Forelimb muscle (tissue), 1 donor: ENCODE measurements at places on chromosomes 4 and X. TPM values are rescaled to one million over a fixed set of nuclear protein-coding genes. Genes with fewer than 3 reads are reported as not detected.
A peak's percentile ranks its signal among the peaks of the same experiment; 100 is the strongest.

GRCh38 chrX:144916785-144917184, 330.5 kb upstream of the SPANXN1 start:
- no peak for DNase-seq

- DNase-seq: no peak
These were observed 43.0 kb downstream of the BCOR start for GRCh38 chrX:40054793-40055192.

GRCh38 chrX:10926891-10927290, 184.2 kb upstream of the HCCS start:
- no peak for DNase-seq

DNA sequence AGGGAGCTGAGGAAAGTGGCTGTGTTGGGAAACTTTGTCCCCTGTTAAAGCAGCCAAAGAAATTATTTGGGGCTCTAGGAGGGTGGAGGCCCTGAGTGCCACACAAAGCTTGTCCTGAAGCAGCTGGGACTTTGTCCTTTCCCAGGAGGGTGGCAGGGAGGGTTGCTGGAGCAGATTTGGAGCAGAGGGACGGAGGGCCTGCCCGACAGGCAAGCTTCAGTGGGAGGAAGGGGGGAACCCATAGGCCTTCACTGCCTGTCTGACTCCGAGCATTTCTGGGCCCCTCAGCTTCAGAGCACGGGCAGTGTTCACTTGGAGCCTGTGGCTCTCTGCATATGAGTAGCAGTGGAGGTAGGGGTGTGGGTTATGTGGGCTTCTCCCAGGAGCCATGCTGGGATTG, 7.2 kb upstream of the CNGA2 start:
- DNase-seq: no peak

DNA sequence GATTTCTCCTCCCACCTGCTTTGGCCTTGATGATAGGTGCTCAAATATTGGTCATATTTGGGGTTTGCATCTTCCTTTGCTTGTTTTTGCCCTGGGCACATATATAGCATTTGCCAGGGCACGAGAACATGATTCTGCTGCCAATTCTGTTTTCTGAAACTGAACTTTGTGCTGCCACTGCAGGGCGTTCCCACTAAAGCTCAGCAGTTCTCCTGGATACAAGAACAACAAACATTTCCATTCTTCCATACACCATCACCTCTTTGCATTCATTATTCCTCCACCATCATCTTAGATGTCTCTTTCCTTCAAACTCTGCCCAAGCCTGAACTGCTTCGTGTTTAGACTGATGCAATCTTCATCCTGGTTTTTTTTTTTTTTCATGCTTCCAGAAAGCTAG, 36.3 kb upstream of the GATB start:
- no peak for DNase-seq

GRCh38 chr4:112145326-112145789, at the start of gene FAM241A:
Gene FAM241A (plus strand): TSS chr4:112145454. CDS start chr4:112145581, 127 bp downstream.
- no peak for DNase-seq

GRCh38 chr4:115515772-115516171, 402.4 kb upstream of the NDST4 start:
- DNase-seq: no peak

Gene KDR
- polyA plus RNA-seq: 36.5 TPM

- DNase-seq: no peak
These were observed 21.8 kb upstream of the TBC1D14 start for GRCh38 chr4:6887591-6888371.

DNA sequence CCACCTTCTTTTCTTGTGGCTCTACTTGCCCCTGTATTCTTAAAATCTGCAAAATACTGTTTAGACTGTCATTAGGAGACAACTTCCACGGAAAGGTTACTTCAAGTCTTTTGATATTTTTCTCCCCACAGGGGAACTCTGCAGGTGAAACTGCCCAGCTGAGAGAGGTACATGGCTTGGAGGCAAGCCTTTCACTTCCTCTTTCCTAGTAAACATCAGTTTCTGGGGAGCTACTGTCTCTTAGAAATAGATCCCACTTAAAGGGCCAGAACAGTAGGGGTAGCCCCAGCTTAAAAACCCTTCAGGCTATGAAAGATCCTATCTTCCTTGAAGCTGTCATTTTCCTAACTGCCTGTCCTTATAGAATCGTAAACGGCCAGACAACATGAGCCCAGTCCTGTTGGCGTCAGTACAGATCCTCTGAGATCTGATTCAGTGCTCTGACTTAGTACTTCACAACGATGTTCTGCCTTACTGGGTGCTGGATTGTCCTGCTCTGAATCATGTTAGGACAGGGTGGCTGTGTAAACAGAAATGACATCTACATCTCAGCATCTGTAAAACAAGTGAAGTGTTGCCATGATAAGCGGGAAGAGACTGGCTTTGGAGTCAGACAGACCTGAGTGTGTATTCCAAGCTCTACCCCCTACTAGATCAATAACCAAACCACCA, 102.1 kb downstream of the ITIH6 start:
- DNase-seq: no peak

GRCh38 chr4:184514121-184514988, 40.0 kb upstream of the IRF2 start:
- DNase-seq: no peak

Gene CHST7
- polyA plus RNA-seq: 4.0 TPM

- DNase-seq: no peak
These were observed 18.9 kb downstream of the RASL11B start for GRCh38 chr4:52880994-52881393.

Gene PPARGC1A
- 7.5 TPM for polyA plus RNA-seq

DNA sequence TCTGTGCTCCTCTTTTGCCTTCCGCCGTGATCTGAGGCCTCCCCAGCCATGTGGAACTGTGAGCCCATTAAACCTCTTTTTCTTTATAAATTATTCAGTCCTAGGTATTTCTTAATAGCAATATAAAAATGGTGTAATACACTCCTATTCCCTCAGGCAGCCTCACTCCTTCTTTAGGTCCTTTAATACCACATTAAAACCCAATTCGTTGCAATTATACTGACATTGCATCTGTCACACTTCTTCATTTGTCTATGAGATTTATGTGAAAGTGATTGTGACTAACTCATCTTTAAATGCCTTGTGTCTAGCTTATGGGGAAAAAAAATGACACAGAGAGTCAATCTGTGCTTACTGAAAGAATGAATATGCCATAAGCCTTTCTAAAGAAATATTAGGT, 1035.2 kb upstream of the SLIT2 start:
- no peak for DNase-seq

DNA sequence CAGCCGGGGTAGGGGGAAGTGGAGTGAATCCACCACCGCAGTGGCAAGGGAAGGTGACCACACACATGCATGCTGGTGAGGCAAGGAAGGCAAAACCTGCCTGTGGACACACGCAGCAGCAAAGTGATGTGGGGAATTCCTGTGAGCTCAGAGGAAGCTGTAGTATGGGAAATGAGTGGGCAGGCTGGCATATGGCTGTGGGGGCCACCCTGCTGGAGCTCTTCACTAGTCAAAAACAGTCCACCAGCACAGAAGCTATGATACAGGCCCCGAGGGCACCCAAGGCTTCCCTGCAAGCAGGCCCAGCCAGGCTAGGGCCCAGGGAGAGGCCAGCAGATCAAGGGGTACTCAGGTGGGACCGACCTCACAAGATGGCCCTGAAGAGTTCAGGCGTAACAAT, 239.1 kb downstream of the CHM start:
- DNase-seq: no peak

DNA sequence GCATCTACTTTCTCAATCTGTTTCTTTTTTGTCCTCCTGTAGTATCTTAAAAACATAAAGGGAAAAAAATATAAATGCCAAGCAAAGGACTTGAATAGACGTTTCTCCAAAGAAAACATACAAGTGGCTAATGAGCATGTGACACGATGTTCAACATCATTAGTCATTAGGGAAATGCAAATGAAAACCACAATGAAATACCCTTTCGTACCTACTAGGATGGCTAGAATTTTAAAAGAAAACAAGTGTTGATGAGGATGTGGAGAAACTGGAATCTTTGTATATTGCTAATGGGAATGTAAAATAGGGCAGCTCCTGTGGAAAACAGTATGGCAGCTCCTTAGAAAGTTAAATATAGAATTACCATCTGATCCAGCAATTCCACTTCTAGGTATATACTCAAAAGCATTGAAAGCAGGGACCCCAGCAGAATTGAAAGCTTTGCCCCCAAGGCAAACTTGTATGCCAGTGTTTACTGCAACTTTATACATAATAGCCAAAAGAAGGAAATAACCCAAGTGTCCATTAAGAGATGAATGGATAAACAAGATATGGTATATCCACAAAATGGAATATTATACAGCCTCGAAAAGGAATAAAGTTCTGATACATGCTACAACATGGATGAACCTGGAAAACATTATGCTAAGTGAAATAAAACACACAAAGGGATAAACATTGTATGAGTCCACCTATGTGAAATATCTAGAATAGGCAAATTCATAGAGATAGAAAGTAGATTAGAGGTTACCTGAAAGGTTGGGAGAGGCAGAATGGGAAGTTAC, 138.3 kb downstream of the SH3KBP1 start:
- DNase-seq: no peak

Gene CXCL6
- not detected for polyA plus RNA-seq

DNA sequence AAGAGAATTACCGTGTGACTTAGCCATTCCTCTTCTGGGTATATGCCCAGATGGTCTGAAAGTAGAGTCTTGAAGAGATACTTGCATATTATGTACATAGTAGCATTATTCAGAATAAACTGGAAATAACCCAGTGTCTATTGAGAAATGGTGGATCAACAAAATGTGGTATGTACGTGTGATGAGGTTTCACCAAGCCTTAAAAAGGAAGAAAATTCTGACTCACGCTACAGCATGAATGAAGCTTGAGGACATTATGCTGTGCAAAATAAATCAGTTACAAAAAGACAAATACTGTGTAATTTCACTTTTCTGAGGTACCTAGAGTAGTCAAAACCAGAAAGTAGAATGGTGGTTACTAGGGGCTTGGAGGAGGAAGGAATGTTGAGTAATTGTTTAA, 37.3 kb downstream of the GBA3 start:
- no peak for DNase-seq

DNA sequence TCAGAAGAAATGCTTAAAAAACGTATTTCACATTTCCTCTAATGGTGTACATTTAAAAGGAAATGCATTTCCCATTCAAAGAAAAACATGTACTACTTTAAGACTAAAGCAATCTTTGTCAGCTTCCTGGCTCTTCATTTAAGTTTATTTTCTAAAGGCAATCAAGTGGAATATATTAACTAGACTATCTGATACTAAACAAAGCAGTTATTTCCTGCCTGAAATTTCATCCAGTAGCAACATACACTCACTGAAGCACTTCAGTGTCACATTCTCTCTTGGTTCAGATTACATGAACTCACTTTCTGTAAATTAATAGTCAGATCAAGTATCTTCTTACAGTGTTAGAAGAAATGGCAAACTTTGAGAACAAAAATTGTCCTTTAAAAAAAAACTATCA, 42.5 kb downstream of the LRBA start:
- DNase-seq: no peak

Gene ASB9
- 4.1 TPM for polyA plus RNA-seq

Gene RAB40A
- polyA plus RNA-seq: 1.1 TPM

DNA sequence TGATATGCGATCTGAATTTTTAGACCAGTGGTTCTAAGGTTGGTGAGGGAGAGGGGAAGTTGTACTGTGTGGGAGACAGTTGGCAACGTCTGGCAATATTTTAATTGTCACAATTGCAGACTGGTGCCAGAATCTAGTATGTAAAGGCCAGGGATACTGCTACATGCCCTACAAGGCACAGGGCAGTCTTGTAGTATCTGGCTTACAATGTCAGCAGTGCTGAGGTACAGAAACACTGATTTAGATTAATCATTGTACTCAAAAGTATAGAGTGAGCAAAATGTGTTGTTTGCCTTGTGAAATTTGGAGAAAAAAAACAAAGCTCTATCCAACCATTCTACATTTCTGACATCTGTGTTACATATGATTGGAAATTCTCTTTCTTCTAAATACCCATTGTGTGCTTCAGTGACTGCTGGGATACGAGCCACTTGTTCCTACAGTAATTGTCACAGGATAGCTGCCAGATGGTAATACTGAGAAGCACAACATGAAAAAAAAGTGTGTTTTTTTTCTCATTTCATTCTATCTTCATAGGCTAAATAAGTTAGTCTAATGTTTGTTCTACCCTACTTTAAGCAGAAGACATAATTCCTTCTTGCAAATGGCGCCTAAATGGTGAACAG, 526.7 kb upstream of the AGA start:
- DNase-seq: peak; percentile 1

- DNase-seq: no peak
These were observed 342.9 kb downstream of the CFAP299 start for GRCh38 chr4:80678413-80678812.

GRCh38 chrX:43349363-43349762, 306.7 kb upstream of the MAOA start:
- DNase-seq: no peak

DNA sequence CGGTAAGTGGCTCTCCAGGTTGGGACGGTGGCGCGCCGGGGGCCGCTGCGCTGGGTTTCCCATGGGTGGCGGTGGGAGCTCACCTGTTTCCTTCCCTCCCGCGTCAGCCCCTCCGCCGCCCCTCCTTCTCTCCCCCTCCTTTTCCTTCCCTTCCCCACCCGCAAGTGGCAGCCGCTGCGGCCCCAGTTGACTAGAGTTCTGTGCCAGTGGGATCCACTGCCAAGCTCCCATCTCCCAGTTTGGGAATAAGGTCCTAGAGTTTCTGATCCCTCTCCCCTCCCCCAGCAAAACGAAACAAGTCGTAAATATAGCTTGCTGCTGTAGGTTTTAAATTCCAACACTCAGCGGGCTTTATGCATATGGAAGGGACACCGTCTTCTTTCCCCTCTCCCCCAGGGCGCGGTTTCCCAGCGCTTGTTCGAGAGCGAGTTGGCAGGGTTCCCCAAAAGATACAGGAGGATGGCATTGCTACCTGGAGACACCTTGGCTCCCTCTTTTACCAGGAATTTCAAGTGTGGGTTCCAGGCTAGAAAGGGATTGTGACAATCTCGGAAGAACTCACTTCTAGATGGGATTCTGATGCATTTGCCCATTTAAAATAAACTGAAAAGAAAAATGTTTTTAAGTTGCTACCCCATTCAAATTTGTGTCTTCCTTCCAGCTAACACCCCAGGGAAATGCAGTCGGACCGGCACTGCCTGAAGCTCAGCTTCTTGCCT, 1.2 kb downstream of the TLL1 start:
- DNase-seq: no peak

Gene GNRHR
- polyA plus RNA-seq: 0.52 TPM

DNA sequence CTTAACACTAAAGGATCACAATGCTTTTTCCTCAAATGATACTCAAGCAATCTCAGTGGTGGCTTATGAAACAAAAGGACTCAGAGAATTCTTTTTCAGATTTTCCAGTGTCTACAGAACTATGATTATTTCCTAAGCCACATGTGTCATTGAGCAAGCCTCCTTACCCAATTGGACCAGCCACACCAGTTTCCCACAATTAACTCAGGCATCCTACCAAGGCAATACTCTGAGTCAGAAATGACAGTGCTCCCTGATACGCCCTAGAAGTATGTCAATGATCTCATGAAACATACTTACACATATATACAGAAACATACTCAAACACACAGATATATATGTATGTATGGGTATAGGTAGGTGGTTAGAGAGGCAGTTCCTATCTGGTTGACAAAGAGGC, 4.8 kb downstream of the ADAMTS3 start:
- DNase-seq: no peak

GRCh38 chrX:111052478-111052877, 43.5 kb upstream of the PAK3 start:
- DNase-seq: no peak

GRCh38 chr4:80213117-80213815, 16.0 kb downstream of the PRDM8 start:
- no peak for DNase-seq

Gene STK26
- 44.0 TPM for polyA plus RNA-seq

- DNase-seq: no peak
These were observed 100.2 kb upstream of the JADE1 start for GRCh38 chr4:128709268-128709667.

Gene DACH2
- polyA plus RNA-seq: 0.99 TPM
